ENCODE measurements at places on chromosomes 13 and 19.
A peak's percentile ranks its signal among the peaks of the same experiment; 100 is the strongest.

DNA sequence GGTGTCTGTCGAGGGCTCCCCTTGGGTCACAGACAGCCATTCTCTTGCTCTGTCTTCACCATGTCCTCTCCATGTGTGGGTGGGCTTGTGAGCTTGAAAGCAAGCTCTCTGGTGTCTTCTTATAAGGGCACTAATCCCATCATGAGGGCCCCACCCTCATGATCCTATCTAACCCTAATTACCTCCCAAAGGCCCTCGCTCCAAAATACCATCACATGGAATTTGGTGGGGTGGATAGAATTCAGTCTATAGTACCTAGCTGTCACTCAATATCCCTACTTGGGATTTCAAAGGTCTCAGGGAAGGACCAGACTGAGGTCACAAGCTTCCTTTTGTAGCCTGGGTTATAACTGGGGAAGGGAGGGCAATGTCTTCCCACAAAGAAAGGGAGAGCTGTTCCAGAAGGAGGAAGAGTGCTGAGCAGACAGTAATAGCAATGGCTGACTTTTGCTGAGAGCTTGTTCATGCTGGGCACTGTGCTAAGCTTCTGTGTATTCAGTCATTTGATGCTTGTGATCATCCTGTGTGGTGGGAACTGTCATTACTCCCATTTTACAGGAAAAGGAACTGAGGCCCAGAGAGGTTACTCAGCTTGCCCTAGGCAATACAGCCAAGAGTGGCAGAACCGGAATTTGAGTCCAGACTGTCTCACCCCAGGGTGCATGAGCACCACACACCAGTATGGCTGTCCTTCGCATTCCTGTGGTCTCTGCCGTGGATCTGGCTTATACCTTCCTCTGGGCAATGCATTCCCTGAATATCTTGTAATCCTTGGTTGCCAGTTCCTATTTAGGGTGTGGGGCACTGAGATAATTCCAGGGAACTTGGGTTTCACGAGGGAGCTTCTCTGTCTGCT is 8.2 kb downstream of the FXYD5 start:
- no peak for DNase-seq

GRCh38 chr19:4647676-4648644 is 8.6 kb downstream of the TNFAIP8L1 start:
- no peak for DNase-seq

GRCh38 chr19:56900573-56901097 is 60.1 kb upstream of the PEG3 start:
- no peak for DNase-seq

- DNase-seq = no peak
Observed at GRCh38 chr13:106738186-106738678, 170.3 kb upstream of the ARGLU1 start.

GRCh38 chr19:11735375-11735774 is 3.4 kb downstream of the ZNF823 start:
- DNase-seq = no peak

- DNase-seq = no peak
Observed at GRCh38 chr13:109213714-109214113, 572.7 kb downstream of the IRS2 start.

DNA sequence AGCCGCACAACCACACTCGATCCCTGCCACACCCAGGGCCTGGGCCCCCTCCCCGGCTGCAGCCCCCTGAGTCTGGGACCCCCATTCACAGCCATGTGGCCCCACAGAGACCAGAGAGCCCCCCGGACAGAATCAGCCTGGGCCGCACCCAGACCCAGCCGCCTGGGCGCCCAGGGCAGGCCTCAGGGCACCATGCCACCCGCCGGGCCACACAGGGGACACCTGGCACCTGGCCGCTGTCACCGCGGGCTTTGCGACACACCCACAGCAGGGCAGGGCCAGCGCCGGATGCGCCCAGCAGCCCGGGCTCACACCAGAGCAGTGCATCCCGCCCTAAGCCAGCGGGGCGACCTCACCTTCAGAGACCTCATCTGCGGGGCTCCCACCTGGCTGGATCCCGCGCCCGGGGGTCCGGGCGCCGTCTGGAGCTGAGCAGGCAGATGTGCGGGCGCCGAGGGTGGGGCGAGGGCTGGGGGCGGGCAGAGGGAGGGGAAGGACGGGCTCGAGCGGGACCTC is 443 bp downstream of the TBXA2R start:
- peak; percentile 25 for DNase-seq

- DNase-seq = no peak
Observed at GRCh38 chr19:51919606-51920005, 7.7 kb upstream of the ZNF613 start.

- no peak for DNase-seq
Observed at GRCh38 chr13:53683146-53683545, 654.5 kb downstream of the OLFM4 start.

- no peak for DNase-seq
Observed at GRCh38 chr13:90709319-90709718, 638.2 kb upstream of the MIR17HG start.

Measured in CD4-positive, alpha-beta T cell treated with Interleukin-2 at 100 ng/mL for 4 hours (primary cell).